ENCODE measurements at places on chromosomes 7 and 10. TPM values are rescaled to one million over a fixed set of nuclear protein-coding genes. Genes with fewer than 3 reads are reported as not detected.

The COL26A1 gene
- total RNA-seq, result 0.11 TPM

The FAM25C gene
- not detected for total RNA-seq

The AOAH gene
- 33.5 TPM for total RNA-seq

The SNX10 gene
- 54.9 TPM for total RNA-seq

The AKR1B1 gene
- 107 TPM for total RNA-seq

DNA sequence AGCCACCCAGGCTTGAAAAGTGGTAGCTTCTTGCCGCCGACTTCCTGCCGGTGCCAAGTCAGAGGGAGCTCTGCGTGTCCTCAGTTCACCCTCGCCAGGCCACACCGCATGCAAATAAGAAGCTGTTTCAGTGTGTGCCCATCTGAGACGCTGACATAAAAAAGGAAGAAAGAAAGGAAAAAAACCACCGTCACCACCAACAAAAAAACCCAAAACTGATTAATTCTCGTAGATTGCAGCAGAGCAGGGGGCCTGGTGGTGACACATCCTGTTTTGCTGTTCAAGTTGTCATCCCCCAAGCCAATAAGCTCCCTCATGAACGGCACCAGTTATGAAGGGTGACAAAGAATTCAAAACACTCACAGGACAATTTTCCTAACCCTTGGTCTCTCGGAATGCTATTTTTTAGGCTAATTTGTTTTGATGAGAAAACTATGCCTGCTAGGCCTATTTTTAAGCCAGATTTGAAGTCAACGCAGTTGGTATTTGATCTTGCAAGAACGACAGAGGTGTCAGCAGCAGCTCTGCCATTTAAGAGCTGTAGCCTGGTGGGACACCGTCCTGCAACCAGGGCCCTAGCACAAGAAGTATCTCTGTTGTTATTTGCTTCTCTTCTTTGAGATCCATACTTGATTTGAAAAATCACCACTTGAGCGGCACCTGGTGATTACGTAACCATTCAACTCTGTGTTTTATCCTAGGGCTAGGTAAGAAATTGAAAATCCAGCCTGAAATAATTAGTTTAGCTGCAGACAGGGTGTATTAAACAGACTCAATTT, 145.6 kb downstream of the PFKFB3 start:
- H3K27me3 ChIP-seq, result no peaks in the 10 kb centered on the region
- peaks cover 33% of the 10 kb centered on the region for H3K36me3 ChIP-seq
- peak; percentile 67 for DNase-seq
- peak overlapping the region; percentile 96 for H3K27ac ChIP-seq

DNA sequence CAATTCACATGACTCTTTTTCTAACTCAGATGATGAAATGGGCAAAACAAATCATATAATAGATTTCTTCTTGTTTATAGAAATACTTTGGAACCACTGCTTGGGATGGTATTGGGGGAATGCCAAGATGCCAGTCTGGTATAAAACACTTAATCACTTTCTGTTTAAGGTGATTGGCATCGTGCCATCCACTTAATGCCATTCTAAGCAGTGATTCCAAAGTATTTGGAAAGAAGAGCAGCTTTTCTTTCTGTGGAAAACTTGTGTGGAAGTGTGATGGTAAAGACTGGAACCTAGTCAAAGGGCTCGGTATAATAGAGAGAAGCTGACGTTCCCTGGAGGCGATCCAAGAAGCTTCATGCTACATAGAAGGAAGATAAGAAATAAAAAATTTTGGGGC, 120.6 kb downstream of the TMEM26 start:
- peaks cover 3% of the 10 kb centered on the region for H3K4me1 ChIP-seq
- H3K27me3 ChIP-seq, result peaks cover 1% of the 10 kb centered on the region
- no peak overlapping the region for H3K4me3 ChIP-seq
- H3K27ac ChIP-seq, result no peak overlapping the region
- DNase-seq, result no peak
- no peaks in the 10 kb centered on the region for H3K36me3 ChIP-seq

- no peak overlapping the region for H3K27ac ChIP-seq
- no peaks in the 10 kb centered on the region for H3K4me1 ChIP-seq
- H3K36me3 ChIP-seq, result no peaks in the 10 kb centered on the region
Measured at GRCh38 chr10:71228875-71229675, 16.7 kb downstream of the UNC5B start.

- no peaks in the 10 kb centered on the region for H3K4me1 ChIP-seq
- no peak overlapping the region for H3K4me3 ChIP-seq
- H3K27ac ChIP-seq, result no peak overlapping the region
- no peak for DNase-seq
- H3K36me3 ChIP-seq, result no peaks in the 10 kb centered on the region
Measured at GRCh38 chr10:97821308-97822038, 28.2 kb upstream of the GOLGA7B start.
